ENCODE measurements at places on chromosomes 7 and 10.

DNA sequence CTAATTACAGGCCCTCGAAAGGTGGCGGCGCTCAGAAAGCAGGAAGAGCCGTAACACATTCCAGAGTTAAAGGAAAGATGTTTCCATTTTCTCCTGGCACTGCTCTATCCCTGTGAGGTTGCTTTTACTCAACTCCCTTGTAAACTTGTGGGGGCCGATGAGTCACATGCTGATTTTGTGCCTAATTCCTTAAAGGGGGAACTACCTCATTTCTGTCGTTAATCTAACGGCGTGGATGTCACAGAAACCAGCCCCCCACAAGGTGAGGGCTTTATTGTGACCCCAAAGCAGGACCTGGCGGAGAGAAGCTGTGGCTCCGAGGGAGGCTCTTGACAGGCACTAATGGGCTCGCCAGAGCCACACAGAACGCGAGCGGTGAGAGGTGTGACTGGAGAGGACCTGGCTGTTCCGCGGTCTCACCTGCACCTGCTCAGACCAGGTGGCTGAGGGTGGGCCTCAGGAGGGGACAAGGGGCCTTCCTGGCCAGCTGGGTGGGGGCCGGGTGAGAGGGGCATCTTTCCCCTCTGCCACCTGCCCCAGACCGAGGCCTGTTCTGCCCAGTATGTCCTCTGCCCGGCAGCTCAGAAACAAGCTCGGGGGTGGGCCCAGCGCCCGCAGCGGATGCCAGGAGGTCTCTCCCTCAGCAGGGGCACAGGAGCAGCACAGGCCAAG, 50.9 kb downstream of the CALML3 start:
- DNase-seq: no peak

- no peak for DNase-seq
Measured at GRCh38 chr10:77513781-77514331, 123.8 kb downstream of the KCNMA1 start.

DNA sequence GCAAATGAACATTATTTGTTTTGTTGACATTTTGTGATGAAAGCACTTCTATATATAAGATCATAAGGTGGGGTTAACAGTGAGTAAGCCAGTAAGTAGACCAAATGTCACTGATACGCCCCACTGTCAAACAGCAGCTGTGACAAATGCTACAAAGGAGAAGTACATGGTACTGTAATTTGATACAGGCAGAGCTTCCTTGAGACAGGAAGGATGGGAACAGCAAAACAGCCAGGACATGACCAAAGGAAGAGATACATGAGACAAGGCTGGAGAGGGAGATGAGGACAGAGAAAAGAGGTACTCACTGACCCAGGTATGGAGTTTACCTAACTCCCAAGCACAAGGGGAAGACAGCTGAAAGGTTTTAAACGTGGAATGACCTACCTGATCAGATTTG, 127.0 kb downstream of the SRPK2 start:
- no peak for DNase-seq

GRCh38 chr10:62561151-62561550, 187.0 kb downstream of the ZNF365 start:
- no peak for DNase-seq

GRCh38 chr10:79468015-79468560, 22.7 kb upstream of the ZCCHC24 start:
- DNase-seq: no peak

GRCh38 chr7:152459724-152460251, 24.0 kb upstream of the KMT2C start:
- DNase-seq: peak; percentile 83

DNA sequence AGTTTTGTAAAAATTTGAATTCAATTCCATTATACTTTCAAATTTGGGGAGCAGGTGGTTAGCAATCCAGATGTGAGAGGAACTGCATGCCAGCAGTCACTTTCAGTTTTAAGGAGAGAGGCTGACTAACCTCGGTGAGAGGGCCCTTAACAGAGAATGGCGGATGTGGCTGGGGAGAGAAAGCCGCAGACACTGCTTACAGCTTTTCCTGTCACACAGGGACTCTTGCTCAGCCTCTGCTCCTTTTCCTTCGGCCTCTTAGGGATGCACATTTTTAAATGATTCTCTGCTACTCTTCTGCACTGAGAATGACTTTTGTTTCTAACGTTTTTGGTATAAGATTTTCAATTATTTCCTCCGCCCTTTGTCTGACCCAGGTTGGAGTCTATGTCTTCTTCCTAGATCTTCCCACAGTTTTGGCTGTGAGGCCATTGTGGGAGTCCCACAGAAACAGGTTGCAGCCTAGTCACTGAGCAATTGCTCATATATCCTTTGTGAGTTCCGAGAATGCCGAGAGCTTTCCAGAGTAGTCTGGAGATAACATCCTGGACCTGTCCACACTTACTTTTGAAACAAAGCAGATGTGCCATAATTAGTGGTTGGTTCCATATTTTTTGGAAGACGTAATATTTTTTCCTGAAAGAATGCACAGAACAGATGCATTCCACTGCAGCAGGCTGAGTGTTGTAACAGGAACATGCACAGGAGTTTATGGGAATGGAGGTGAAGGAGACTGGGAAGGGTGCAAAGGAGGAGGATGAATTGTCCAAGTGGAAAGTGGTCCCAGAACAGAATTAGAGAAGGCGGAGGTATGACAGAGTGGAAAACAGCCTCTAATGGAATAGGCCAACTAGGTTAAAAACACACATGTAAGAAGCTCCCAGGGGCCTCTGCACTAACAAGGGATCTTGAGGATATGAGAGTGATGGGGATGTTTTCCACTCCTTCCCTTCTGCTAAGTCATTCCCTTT, 168.0 kb upstream of the ZNF32 start:
- no peak for DNase-seq

DNA sequence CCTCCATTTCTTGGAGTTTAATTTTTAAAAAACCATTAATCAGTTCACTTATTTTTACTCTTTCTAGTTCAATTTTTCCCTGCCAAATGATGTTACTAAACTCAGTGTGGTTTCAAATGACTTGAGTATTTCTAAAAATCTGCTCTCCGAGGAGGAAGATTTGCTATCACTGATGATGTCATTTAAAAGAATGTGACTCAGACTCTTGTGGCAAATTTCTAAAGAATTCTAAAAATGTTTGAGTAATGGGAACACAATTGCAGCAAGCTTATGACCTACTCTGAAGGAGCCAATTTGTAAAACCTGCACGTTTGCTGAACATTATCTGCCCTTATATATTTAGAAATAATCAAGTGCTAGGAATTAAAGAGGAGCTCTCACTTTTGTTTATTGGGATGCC, 88.6 kb downstream of the SPAG6 start:
- DNase-seq: no peak

GRCh38 chr10:85105614-85106255, 777.3 kb downstream of the CCSER2 start:
- no peak for DNase-seq

DNA sequence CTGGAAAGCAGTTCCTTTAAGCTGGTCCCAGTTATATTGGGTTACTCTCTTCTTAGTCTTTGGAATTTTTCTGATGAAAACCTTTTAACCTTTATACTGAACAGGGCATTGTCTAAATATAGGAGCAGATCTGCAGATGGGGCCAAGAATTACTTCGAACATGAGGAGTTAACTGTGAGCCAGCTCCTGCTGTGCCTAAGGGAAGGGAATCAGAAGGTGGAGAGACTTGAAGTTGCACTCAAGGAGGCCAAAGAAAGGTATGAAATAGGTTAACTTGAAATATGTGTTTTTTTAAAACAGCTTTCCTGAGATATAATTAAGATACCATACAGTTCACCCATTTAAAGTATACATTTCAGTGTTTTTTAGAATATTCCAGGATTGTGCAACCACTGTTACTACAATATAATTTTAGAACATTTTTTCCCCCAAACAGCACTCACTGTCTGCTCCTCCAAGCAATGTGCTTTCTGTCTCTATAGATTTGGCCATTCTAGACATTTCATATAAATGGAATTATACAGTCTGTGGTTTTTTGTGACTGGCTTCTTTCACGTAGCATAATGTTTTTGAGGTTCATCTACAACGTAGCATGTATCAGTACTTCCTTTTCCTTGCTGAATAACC, 18.9 kb downstream of the OPTN start:
- DNase-seq: no peak

GRCh38 chr7:142094861-142095260, 16.7 kb upstream of the MGAM2 start:
- no peak for DNase-seq

GRCh38 chr10:58796242-58796641, 283.6 kb downstream of the BICC1 start:
- DNase-seq: no peak

DNA sequence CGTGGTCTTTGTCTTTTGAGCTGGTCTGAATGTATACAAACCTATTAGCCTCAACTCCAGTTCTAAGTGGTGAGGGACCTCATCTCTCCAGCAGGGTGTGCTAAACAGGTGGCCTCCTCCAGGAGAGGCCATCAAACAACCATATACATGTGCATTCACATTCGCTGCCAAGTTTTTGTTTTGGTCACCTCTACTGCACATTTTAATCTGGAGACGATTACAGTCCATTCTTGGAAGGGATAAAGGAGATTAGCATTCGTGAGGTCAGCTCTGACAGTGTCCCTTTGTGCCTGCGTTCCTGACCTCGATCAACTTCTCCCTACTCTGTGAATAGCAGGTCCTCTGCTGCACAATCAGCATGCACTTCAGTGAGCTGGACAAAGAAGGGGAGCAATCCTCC, 60.8 kb downstream of the RHOBTB1 start:
- DNase-seq: no peak

DNA sequence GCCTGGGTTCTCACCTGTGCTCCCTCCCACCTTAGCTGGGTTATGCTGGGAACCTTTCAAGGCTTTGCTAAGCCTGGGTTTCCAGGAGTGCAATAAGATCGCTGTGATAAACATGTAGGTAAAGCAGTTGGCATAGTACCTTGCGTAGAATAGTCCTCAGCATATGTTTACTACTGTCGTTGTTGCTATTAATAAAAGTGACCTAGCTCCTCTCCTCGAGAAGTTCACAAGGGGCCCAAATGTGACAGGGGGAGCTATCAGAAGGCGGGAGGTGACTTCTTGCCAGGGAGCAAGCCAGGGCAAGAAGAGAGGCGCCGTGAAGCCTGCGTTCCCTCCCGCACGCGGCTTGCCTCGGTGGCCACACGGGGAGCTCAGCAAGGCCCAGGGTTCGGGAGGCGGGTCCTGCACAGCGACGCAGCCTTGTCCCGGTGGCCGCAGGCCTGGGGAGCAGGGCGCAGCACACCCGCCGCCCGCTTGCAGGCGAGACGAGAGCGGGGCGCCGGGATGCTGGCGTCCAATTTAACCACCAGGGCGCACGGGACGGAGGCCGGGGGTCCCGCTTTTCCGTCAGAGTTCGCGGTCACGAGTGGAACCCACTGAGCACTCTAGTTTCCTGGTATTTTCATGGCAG, 106.2 kb downstream of the SNX10 start:
- DNase-seq: no peak

GRCh38 chr10:91006752-91007346, 86.0 kb upstream of the ANKRD1 start:
- no peak for DNase-seq

DNA sequence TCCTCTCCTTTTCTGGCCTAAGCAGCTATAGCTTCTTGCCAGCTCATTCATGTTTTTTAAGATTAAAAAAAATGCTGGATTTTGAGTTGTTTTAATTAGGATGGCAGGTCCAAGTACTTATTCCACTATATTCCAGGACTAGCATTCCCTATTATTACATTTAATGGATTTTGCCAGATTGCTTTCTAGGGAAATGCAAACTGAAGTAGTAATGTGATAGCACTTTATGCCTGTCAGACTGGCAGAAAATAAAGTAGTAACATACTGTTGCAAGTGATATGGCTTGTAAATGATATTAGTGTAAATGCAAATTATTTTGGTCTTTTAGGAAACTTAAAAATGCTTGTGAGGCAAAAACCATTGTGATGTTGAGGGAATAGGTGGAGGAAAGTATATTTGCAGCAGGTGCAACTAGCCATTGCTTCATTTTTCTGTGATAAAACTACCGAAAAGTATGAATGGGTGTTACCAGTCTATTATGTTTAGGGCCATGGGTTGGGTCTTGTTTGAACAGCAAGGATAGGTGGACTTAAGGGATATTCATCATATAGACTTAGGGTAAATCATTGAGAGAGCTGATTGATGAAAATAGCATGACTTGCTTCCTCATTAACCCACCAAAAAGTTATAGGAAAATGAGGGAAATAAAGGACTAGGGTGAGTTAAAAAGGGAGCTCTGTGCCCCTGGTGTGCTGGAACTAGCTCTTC, 19.9 kb downstream of the ZNRF2 start:
- DNase-seq: no peak

- no peak for DNase-seq
Measured at GRCh38 chr10:109835257-109835656, 88.1 kb downstream of the XPNPEP1 start.

DNA sequence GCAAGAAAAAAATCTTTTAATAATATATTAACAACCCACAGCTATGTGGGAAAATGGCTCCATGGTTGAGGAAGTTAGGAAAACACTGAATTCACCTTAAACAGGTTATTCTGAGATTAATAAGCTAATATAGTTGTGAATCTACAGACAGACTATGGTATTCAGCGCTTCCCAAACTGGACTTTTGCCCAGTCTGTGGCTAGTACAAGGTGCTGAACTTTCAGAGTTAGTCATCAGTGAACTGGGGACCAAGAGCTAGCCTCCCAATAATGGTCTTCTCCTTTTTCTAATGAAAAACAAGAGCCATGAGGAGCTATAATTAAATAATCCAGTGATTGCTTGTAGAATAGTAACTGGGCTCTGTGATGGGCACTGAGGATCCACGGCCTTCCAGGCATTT, 65.3 kb downstream of the FRMPD2 start:
- DNase-seq: no peak

GRCh38 chr10:73413108-73413527, 740 bp downstream of the ANXA7 start:
- DNase-seq: peak; percentile 17

GRCh38 chr10:86770412-86770960, 14.1 kb downstream of the BMPR1A start:
- no peak for DNase-seq

DNA sequence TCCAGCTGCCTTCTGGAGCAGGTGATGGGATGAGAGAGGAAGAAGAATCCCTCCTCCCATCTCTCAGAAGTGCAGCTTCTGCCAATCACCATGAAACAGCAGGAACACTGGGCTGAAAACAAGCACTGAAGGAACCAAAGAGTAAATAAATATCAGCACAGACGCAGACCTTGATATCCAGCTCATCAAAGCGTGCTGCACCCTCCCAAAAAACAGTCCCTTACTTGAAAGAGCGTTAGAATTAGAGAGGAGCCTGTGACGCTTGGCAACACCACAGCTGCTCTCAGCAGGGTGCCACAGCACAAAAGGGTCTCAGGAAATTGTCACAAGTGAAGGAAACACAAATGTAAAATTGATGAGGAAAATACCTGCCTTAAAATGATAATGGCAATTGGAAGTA, 39.5 kb downstream of the KLF6 start:
- peak; percentile 61 for DNase-seq

GRCh38 chr7:124366118-124366517, 333.3 kb upstream of the TMEM229A start:
- no peak for DNase-seq

DNA sequence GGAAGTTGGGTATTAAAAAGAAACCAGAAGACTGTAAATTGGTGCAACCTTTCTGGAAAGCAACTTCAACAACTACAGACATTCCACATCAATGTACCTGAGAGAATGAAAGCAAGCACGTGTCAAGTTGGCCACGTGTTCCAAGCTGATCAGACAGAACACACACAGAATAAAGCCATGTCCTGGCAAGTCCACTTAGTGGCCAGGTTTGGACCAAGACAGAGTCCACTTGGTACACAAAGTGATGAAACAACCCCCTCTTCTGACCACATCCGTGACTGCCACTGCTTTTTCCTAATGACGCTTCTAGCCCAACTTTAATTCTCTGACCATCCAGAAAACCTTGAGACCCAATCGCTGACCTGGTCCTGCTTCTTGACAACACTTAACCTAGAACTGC, 109.4 kb downstream of the ABLIM1 start:
- DNase-seq: no peak

- DNase-seq: no peak
Measured at GRCh38 chr7:80884511-80885195, 34.2 kb downstream of the SEMA3C start.
